ENCODE measurements at places on chromosomes 2 and 18. TPM values are rescaled to one million over a fixed set of nuclear protein-coding genes. Genes with fewer than 3 reads are reported as not detected.

- H3K36me3 ChIP-seq = peaks cover 22% of the 10 kb centered on the region
- DNase-seq = peak; percentile 51
- H3K27ac ChIP-seq = peak overlapping the region; percentile 80
- H3K4me1 ChIP-seq = peaks cover 100% of the 10 kb centered on the region
- peaks cover under 1% of the 10 kb centered on the region for H3K27me3 ChIP-seq
- peak overlapping the region; percentile 81 for H3K4me3 ChIP-seq
Measured at GRCh38 chr2:160375037-160375436, 118.6 kb downstream of the RBMS1 start.

GRCh38 chr18:7772510-7772888 is 205.4 kb downstream of the PTPRM start:
- H3K27ac ChIP-seq = no peak overlapping the region
- peaks cover 6% of the 10 kb centered on the region for H3K36me3 ChIP-seq
- no peaks in the 10 kb centered on the region for H3K4me1 ChIP-seq
- no peak for DNase-seq
- no peaks in the 10 kb centered on the region for H3K27me3 ChIP-seq

GRCh38 chr2:133705287-133705686 is 137.0 kb upstream of the NCKAP5 start:
- no peak overlapping the region for H3K4me3 ChIP-seq
- peaks cover 12% of the 10 kb centered on the region for H3K36me3 ChIP-seq
- H3K4me1 ChIP-seq = peaks cover 20% of the 10 kb centered on the region
- H3K27ac ChIP-seq = no peak overlapping the region

- H3K36me3 ChIP-seq = peaks cover 4% of the 10 kb centered on the region
- peak overlapping the region; percentile 59 for H3K27ac ChIP-seq
- DNase-seq = no peak
- no peak overlapping the region for H3K4me3 ChIP-seq
Measured at GRCh38 chr2:238955648-238956531, 108.0 kb downstream of the TWIST2 start.

DNA sequence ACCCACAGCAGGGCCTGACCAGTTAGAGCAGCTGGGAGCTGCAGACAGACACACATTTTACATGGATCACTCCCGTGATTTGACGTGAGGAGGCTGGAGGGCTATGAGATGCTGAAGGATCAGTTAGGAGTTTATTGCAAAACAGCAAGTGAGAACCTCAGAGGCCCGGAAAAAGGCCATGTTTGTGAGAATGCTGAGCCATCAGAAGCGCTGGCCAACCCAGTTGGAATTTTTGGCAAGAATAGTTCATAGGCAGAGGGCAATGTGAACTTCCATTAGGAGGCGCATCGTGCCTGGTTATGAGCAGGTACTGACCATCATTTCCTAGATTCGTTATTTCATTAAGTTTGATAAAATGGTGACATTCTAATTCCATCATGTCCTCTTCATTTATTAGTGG is 23.3 kb upstream of the LMAN1 start:
- H3K4me1 ChIP-seq = peaks cover 27% of the 10 kb centered on the region
- 0 out of 2 replicates have a peak, but pooled peaks cover 22% of the 10 kb centered on the region for H3K36me3 ChIP-seq
- H3K4me3 ChIP-seq = no peak overlapping the region
- H3K27me3 ChIP-seq = peaks cover 5% of the 10 kb centered on the region

Gene TMEM247
- not detected for total RNA-seq

DNA sequence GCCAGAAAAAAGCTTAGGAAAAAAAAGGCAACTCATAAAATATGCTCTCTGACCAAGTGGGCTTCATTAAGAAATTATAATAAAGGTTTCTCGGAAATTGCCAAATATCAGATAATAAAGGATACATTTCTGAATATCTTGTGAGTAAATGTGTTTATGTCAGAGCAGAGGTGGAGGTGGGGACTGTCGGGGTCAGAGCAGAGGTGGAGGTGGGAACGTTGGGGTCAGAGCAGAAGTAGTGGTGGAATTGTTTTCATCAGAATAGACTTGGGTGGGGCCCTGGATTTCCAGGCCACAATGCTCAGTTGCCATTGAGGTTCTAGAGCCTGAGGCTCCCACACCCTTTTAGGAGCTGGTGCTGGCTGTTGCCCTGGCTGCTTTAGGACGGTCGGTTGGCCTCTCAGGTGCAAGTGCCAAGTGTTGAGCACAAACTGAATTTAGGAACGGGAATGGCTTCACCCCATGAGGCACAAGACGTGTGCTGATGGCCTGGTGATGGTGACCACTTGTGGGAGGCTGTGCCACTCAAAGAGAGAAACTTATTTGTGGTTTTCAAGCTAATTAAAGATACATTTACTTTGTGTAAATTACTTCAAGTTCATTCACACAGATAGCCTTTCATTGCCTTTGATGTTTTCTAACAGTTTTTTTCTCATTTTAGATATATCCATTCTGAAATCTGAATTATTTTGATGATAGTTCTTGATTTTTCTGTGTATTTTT is 131.5 kb downstream of the ATP9B start:
- no peak overlapping the region for H3K27ac ChIP-seq
- peaks cover 20% of the 10 kb centered on the region for H3K4me1 ChIP-seq
- H3K27me3 ChIP-seq = no peaks in the 10 kb centered on the region
- H3K4me3 ChIP-seq = no peak overlapping the region

- peaks cover 9% of the 10 kb centered on the region for H3K36me3 ChIP-seq
- peaks cover 2% of the 10 kb centered on the region for H3K27me3 ChIP-seq
Measured at GRCh38 chr2:171491292-171491691, 31.0 kb upstream of the CYBRD1 start.

Gene ADGRF3
- total RNA-seq = 0.11 TPM

Gene AQP12B
- not detected for total RNA-seq

GRCh38 chr18:28905509-28905908 is 728.6 kb upstream of the CDH2 start:
- H3K4me1 ChIP-seq = peaks cover 48% of the 10 kb centered on the region
- H3K36me3 ChIP-seq = peaks cover 13% of the 10 kb centered on the region
- H3K4me3 ChIP-seq = peak overlapping the region; percentile 53
- peak overlapping the region; percentile 63 for H3K27ac ChIP-seq

Gene TMEM17
- total RNA-seq = 4.0 TPM
